Fibroblast of skin of left quadriceps (primary cell): ENCODE measurements at places on chromosomes 2 and 18.

- no peak for DNase-seq
Observed at GRCh38 chr18:80107426-80107825, 1.6 kb upstream of the ADNP2 start.

DNA sequence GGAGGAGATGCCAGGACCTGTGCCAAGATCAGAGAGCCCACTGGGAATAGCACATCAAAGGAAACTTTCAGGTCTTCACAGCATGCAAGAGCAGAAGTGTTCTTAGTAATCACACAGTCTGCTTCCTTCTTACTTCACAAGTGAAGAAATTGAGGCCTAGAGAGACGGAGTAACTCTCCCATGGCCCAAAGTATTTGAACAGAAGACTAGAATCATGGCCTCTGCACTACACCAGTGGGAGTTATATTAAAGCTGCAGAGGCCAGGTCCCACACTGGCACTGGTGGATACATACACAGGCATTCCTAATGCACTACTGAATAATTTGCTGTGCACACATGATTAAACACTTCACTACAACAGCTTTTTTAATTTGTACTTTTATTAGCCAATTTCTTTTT, 107.6 kb upstream of the RMP24 start:
- DNase-seq: no peak

DNA sequence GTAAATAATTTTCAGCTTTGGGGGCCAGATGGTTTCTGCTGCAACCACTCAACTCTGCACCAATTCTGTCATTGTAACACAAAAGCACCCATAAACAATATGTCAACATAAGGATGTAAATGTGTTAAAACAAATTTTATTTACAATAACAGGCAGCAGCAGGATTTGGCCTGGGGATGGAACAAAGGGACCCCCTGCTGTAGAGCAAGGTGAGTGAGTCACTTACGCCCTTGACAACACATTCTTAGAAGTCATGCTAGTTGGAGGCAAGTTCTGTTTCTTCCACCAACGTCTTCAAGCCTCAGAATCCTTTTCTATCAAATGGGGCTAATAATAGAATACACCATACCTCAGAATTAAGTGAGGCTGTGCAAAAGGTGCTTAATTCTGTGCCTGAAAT, 610.2 kb upstream of the SYT4 start:
- DNase-seq: no peak

GRCh38 chr2:207873794-207874193, 104.1 kb upstream of the FZD5 start:
- DNase-seq: no peak

DNA sequence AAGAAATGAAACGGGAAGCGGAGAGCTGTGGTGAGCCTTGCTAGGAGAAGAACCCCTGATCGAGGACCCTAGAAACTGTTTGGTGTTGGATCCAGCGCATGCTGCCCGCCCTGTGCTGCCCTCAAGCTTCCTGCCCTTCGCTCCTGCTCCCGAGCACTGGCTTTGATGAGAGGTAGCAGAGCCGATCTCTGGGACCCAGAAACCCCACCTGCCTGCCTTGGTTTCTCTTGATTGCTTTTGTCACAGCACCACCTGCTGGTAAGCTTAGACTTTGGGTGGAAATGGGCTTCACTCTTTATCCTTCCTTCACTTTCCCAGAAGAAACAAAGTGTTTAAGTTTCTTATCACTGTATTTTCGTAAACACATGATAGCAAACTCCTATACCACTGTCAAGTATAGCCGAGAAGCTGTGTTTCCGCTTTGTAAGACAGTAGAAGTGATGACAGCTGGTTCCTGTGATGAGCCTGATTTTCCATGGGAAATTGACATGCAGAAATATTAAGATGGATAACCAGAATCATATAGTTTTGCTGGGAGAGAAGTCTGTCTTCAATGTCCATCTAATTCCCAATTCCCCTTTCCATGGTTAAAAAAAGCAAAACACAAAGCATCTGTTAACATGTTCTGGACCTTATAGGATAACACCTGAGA, 267.4 kb downstream of the PHLPP1 start:
- peak; percentile 26 for DNase-seq

GRCh38 chr18:31610286-31611205, 18.9 kb downstream of the TTR start:
- no peak for DNase-seq

GRCh38 chr18:60684843-60685513, 312.4 kb upstream of the MC4R start:
- no peak for DNase-seq

DNA sequence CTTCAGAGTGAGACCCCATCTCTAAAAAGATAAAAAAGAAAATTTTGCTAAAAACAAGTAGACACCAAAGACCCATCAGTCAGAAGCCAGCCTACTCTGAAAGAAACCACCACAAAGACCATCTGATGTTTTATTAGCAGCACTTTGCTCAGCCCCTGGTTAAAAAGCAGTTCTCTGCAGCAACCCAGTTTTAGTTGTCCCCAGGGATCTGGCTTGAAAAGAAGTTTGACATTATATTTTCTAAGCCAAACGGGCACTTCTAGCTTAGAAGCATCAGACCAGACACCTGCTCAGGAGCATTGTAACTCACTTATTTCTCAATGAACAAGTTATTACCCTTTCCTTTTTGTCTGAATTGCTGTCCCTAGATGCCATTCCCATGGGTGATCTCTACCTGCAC, 164.2 kb upstream of the ETAA1 start:
- no peak for DNase-seq
